ENCODE measurements at places on chromosomes 11 and 22.

GRCh38 chr22:42766860-42767259 lies 46.2 kb upstream of the A4GALT start:
- DNase-seq: no peak

DNA sequence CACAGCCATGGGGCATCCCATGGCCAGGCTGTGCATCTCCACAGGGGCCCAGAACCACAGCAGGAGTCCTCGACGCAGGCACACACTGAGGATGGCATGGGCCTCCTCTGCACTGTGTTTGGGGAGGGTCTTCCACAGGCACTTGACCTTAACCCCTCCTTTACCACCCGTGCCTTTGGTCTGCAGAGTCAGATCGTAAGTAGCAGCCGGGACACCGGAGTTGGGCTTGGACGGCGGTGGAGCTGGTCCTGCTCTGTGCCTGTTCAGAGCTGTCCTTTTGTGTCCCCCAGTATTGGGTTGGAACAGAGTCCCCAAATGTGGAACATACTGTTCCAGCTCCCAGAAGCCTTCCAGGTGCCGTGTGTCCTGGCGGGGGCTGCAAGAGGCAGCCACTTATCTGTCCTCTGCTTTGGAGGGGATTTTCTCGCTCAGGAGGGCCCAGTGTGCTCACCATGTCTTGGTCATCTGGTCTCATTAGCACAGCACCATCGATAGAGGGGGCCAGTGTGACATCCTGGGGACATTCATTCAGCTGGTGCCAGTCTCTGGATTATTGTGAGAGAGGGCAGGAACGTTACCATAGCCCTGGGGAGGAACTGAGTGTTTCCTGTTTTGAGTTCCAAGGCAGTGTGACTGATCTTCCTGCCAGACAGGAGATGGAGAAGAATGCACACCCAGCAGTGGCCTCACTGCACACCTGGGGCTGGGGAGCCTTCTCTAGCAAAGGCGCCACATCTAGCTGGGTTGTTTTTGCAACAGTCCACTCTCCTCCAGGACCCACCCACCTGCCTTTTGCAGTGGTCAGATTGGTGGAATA lies 12.4 kb downstream of the CRELD2 start:
- no peak for DNase-seq

GRCh38 chr11:15955595-15955994 lies 400.8 kb downstream of the SOX6 start:
- no peak for DNase-seq

- DNase-seq: no peak
Measured at GRCh38 chr11:96035740-96036078, 111.8 kb upstream of the MTMR2 start.

DNA sequence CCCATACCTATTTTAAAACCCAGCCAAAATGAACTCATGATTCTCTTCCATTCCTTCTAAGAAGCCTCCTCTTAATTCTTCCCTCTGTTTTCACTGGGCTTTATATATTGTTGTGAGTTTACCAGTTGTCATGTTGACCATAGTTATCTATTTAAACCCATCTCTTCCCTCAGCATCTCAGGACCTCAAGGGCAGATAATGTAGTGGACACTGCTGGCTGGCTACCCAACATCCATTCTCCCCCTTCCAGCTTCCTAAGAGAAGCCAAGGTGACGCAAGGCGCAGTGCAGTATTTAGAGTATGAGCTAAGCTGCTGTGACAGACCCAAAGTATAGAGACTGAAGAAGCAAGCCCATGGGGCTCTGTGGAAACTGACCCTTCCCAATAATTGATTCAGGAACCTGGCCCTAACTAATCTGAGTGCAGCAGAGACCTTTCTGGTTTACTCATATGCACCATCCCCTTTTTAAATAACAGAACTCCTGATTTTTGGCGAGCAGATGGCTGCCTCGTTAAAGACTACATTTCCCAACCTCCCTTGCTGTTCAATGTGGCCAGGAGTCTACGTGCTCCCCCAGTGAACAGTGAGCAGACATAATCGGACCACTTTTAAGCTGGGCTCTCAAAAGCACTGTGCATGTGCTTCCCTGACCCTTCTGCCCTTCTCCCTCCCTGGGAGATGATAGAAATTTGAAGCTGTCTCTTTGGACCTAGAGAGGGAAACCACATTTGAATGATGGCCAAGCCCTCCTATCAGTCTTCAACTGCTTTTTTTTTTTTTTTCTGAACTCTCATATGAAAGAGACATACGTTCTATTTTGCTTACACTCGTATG lies 28.1 kb upstream of the CREB3L1 start:
- DNase-seq: no peak

DNA sequence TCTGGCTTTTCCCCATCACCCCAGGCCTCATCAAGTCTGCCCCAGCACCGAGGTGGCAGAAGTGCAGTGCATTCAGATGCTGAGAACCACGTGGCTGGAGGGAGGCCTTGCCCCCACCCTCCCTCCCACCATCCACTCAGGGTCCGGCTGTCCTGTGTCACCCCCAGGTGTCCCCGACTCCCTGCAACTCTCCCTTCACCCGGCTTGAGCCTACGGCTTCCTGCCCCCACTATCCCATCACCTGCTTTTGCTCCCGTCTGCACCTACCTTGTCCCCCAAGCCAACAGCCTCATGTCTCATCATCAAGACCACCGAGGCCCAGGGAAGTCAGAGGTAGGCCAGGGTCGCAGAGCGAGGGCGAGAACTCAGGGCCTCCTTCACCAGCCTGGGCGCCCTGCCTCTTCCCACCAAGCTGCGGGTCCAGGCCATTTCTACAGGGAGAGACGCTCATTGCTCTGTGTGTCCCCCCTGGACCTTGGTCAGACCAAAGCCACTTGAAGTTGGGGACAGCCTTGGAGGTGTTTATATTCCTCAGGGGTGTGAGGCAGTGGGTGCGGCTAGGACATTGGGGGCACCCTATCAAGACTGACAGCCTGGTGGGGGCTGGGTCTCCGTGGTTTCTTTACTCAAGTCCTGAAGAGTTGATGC lies 66.2 kb upstream of the CCND1 start:
- DNase-seq: no peak

DNA sequence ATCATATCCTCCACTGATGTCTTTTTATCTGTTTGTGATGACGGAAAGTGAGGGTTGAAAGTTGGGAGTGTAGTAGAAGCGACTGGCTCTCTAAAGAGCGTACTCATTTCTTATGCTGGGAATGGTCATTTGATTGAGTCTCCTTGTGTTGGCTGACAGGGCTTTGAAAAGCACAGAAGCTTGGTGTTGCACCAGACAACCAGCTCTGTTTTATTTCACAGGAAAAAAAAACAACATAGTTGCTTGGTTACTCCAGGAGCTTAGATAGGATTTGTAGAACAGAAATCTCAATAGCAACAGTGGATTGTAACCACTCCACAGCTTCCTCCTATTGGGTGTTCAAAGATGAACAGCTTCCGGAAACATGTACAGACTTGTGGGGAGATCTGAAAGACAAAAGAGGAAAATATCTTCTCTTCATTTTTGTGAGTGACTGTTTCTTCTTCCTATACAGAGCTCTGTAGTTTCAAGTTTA lies 2.7 kb downstream of the RBM14 start:
- DNase-seq: no peak

GRCh38 chr11:65493367-65494176 lies 5.3 kb upstream of the MALAT1 start:
- no peak for DNase-seq

DNA sequence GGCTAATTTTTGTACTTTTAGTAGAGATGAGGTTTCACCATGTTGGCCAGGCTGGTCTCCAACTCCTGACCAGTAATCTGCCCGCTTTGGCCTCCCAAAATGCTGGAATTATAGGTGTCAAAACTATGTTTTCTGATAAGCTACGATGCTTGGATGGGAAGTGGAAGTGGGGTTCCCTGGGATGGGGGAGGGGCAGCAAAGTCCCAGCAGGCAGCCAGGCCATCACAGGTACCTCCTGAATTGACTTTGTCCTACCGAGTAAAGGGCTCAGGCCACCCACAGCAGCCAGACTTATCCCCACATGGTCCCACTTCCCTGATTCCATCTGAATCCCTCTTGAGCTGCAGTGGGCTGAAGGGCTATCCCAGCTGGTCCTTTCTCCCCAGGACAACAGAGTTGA lies 6.9 kb downstream of the FTH1 start:
- DNase-seq: no peak
